AG04449 (cell line): ENCODE measurements at places on chromosomes 7 and 10.

DNA sequence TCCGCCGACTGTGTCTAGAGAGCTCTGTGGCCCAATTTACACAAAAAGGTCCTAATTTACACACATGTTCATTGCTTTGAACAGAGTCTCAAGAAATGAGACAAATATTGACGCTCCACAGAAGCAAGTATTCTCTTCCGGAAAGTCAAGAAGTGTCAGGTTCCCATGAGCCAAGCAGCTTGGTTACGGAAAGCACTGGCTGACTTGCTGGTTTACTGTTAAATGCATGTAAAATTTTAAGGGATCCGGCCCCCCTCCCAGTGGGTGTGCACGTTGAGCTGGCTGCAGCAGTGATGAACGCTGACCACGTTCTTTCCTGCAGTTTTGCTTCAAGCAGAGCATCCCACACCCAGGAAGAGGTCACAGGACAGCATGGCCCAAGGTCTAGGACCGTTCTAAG, 76.8 kb downstream of the DIP2C start:
- no peak for DNase-seq

DNA sequence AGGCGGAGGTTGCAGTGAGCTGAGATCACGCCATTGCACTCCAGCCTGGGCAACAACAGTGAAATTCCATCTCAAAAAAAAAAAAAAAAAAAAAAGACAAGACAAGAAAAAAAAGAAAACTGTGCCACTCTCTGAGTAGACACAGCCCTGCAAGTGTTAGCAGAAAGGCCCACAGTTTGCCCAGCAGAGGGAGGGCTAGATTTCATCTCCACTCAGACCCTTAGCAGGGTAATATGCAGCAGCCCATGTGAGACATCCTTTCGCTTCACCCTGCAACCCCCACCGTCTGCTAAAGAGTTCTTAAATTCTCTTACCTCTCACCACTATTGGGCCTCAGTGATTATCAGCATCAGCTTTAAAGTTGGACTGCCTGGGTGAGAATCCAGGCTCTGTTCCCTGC, 38.2 kb downstream of the CTNNA3 start:
- no peak for DNase-seq

DNA sequence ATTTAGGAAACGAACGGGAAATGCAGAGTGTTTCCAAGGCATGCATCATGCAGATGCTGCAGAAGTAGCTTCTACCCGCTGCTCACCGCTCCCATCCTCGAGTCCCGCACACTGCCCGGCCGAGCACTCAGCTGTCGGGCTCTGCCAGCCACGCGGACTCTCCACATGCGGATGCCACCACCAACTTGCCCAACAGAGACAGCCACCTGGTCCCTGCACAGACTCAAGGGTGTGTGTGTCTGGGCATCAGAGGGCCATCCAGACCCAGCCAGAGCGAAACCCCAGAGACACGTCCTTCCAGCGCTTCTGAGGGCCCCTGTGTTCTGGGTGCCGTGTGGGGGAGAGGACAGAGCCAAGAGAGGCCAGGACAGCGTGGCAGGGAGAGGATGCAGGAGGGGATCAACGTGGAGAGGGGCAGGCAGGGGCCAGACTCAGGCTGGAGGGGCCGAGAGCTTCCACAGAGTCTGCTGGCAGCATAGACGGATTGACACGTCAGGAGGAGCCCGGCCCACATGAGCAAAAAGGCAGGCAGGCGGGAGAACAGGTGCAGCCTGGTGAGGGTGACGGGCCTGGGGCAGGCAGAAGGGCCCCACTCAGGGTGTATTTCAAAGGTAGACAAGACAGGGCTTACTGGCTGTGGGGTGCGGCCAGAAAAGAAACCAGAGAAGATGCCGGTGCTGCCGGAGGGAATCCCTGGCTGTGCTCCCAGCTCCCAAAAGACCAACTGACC, 18.3 kb downstream of the GPER1 start:
- no peak for DNase-seq

DNA sequence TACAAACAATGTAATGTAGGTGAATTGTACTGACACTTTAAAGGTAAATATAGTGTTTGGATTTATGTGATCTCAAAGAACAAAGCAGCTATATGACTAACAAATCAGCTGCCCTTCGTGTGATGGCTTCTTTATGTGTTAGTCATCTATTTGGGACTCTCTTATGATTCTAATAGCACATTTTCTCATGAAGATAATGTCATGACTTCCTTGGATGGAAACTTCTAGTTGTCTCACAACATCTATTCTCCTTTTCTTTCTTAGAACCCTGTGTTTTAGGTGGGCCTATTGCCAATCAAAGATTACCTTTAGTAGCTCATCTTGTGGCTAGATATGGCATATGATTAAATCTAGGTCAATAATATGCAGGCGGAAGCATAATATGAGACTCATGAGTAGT, 45.0 kb downstream of the TMEM106B start:
- DNase-seq: no peak

DNA sequence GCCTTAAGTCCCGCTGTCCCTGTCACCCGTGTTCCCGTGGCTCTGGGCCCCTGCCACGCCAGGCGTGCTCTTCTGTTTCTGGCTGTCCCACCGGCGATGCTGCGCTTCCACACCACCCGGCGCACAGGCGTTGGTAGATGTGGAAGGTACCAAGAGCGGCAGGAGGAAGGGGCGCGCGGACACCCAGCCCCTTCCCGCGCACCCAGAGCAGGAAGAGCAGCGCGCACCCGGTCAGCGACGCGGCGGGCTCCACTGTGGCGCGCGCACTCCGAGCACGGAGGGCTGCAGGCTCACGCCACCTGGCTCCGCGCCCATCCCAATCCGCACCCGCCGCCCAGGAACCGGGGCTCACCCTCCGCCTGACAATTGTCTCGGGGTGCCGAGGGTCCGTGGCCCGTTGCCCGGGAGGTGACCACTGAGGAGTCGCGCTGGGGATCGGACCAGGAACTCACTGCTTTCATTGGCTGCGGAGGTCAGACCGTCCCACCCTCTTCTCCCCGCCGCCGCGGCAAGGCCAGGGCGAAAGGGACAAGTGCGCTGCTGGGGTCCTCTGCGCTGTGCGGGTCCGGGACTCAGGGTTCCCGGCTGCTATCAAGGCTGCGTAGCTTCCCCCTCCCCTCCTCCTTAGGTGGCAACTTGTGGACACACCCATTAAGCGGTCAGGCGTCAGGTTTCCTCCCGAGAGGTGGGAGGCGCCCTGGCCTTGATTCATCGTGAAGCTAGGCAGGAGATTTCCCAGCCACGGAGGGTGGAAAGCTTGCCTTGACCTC, 121.6 kb upstream of the ZNF92 start:
- DNase-seq: no peak

GRCh38 chr10:31697271-31698180, 231.1 kb downstream of the ARHGAP12 start:
- DNase-seq: peak; percentile 10

GRCh38 chr7:4612237-4612636, 69.9 kb upstream of the FOXK1 start:
- DNase-seq: no peak

DNA sequence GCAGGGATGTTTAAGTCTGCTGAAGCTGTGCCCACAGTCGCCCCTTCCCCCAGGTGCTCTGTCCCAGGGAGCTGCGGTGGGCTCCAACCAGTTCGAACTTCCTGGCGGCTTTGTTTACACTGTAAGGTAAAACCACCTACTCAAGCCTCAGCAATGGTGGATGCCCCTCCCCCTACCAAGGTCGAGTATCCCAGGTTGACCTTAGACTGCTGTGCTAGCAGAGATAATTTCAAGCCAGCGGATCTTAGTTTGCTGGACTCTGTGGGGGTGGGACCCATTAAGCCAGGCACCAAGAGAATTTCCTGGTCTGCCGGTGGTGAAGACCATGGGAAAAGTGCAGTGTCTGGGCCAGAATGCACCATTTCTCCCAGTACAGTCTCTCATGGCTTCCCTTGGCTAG, 56.0 kb downstream of the CCDC7 start:
- DNase-seq: no peak

DNA sequence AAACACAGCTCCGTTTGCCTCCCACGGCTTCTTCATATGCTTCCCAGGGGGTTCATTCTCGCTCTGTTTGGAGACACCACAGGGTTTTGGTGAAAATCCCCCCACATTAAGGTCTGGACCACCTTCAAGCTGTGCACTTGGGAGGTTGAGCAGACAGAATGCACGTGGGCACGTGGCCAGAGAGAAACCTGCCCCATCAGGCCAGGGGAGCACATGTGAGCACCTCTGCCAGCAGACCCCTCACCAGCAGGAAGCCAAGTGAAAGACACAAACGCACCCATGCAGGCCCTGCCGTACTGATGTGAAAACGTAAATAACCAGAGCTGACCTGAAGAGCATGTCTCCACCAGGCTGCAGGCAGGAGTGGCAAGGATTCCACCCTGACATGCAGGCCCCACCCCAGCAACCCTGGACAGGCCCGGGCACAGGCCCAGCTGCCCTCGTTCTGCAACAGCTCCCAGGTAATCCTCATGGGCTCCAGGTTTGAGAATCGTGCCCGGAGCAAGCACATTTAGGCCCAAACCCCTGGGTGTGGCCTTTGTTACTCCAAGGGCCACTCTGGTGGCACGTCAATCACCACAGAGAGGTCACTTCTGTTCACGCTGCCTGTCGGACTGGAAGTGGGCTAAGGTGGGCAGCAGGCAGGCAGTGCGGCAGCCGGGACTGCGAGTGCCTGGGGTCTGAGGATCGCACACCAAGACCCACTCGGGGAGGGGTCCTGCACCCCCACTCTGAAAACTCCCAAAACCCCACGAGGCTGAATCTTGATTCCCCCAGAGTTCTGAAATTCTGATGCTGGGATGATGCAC, 184.4 kb downstream of the PTPRN2 start:
- DNase-seq: no peak

DNA sequence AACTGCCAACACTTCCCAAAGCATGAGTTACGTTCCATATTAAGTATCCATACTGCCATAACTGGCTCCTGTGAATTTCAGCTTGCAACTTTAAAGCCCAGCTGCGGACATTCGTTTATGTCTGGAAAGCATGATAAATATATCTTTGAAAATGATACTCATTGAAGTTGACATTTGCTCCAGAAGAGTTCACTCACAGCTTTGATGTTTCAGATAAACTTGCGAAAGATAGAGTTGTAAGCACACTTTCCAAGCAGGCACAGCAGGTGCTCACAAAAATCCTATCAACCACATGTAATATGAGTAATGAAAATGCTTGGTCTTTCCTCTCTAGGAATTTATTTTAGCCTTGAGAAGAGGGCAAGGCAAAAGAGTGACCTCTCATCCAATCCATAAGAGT, 4.5 kb downstream of the CHCHD3 start:
- no peak for DNase-seq

DNA sequence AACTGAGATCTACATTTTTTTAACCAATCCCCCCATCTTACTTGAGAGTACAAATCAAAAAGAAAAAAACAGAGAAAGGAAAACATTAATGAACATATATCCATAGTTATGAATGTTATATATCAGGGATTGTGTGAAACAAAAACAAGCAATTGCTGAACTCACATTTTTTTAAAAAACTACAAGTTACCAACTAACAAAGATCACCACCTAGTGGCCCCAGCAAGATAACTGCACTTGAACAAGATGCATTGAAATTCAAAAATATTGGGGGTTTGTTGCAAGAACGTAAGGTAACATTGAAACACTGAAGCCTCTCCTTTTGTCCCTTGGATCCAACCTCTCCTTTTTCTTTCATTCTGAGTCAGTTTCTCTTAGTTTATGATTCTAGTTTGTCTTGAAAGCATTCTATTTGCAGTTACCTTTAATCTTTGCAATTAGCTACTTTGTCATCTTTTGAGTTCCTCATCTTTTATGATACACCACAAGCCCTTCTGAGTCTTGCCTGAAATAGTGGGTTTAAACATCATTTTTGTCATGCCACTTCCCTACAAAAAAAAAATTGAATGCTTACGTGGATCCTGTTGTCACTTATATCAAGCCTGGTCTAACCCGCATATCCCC, 87.3 kb upstream of the TES start:
- DNase-seq: peak; percentile 10

DNA sequence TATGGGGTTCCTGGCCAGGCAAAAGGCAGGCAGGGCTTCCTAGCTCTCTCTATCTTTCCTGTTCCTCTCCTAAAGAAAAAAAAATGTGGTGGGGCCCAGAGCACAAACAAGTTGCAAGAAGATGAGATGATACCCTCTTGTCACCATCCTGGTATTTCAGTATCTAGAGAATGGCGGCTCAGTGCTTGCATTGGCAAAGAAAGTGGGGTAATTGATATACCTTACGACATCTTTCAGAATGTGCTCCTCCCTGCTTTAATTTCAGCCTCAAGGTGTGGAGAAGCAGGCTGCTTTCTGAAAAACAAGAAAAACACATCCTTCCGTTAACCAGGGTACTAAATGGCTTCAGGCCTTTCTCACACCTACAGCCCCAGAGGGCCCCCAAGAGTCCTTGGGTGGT, 34.5 kb upstream of the CUX1 start:
- no peak for DNase-seq

DNA sequence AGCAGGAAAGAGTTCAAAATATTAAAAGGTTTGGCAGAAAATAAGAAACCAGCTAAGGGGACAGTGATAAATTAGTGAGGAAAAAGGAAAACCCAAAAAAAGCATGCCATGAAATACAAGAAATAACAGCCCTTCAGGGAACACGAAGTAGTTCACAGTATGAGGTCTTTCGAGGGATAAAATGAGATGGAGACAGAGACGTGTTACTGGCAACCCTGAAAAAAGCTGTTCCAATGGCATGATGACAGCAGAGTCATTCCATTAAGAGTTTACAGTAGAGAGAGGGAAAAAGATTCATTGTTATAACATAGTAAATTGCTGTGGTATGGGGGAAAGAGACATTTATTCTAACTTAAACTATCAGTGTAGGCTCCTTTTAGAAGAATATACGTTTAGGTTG, 391.2 kb downstream of the ANKRD7 start:
- no peak for DNase-seq

DNA sequence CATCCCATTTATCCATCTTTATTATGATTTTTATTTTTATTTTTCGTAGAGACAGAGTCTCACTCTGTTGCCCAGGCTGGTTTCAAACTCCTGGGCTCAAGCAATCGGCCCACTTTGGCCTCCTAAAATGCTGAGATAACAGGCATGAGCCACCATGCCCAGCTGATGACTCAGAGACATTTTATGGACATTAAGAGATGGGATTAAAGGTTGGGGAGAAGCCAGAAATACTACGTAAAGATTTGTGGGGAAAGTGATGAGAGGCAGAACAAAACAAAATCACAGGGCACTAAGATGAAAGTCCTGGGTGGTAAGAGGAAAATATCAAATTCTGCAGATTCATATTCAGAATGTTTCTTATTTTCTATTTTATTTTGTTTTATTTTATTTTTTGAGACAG, 7.6 kb downstream of the WNT8B start:
- no peak for DNase-seq
